Fibroblast of mammary gland (primary cell): ENCODE measurements at places on chromosomes 1 and 21.

- DNase-seq: no peak
Observed at GRCh38 chr21:38293765-38294164, 37.0 kb downstream of the KCNJ15 start.

GRCh38 chr21:42039911-42040351 lies 29.8 kb upstream of the ZBTB21 start:
- DNase-seq: peak; percentile 91

DNA sequence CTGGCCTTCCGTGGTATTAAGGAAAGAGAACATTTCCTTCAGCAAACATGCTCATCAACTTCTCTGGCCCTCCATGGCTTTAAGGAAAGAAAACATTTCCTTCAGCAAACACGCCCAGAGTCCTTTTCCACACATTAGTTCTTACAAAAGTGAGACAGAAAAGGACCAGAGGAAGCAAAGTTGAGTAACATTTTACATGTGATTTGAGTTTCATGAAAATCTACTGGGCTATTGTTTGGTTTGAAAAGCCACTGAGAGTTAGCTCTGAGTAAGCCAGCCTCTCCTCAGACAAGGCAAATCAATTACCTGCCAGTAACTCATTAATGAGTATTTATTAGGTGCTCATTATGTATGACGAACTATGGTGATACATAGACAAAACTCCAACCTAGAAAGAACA lies 78.0 kb downstream of the NID1 start:
- no peak for DNase-seq

- DNase-seq: no peak
Observed at GRCh38 chr1:242240077-242240476, 241.2 kb upstream of the MAP1LC3C start.

GRCh38 chr1:195251900-195252299 lies 1356.3 kb downstream of the KCNT2 start:
- no peak for DNase-seq

GRCh38 chr1:89548122-89548857 lies 23.7 kb downstream of the LRRC8B start:
- DNase-seq: no peak

DNA sequence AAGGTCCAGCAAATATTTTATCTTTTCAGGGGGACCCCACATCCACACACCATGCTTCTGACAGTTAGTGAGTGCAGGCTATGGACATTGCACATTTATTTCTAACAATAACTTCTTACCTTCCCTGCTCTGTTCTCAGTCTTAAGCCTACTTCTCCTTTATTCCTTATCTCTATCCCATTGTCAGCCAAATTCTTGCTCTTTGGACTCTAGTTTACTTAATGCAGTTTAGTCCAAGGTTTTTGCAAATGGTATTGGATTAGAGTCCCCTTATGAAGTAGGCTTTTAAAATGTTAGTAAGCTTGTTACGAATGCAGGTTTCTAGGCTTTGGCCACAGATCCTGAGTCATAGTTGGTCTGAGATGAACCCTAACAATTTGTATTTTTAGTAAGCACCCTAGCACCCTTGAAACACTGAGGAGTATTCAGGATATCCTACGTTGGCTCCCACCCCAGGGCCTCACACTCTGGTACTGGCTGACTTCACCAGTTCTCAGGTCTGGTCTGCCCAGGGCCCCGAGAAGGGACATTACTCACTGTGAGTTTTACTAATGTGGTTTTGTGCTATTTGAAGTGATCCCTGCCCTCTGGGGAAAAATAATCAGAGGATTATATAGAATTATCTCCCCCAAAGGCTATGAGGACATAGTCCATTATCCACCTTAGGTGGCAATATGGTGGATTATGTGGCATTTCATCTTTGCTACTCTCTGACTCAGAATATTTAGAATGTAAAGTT lies 239.5 kb downstream of the TGFB2 start:
- peak; percentile 56 for DNase-seq

DNA sequence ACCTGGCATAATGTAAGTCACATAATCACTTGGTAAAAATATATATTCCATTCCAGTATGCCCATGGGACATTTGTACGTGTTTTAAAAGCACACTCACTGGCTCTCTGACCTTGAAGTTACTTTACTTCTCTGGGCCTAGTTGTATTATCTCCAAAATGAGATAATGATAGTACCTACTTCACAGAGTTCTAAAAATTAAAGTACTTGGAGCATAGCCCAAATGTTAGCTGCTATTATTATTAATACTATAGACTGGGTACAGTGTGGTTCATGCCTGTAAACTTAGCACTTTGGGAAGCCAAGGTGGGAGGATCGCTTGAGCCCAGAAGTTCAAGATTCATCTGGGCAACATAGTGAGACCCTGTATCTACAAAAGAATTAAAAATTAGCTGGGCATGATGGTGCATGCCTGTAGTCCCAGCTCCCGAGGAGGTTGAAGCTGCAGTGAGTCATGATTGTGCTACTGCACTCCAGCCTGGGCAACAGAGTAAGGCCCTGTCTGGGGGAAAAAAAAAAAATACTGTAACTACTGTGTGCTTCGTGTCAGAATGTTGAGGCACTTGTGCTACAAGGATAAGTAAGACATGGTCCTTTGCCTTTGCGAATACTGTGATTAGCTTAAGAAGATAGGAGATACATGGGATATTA lies 45.7 kb downstream of the TDRD5 start:
- no peak for DNase-seq
